Cerebellum (tissue), 4 donors: ENCODE measurements at places on chromosomes 4 and X.
A peak's percentile ranks its signal among the peaks of the same experiment; 100 is the strongest.

DNA sequence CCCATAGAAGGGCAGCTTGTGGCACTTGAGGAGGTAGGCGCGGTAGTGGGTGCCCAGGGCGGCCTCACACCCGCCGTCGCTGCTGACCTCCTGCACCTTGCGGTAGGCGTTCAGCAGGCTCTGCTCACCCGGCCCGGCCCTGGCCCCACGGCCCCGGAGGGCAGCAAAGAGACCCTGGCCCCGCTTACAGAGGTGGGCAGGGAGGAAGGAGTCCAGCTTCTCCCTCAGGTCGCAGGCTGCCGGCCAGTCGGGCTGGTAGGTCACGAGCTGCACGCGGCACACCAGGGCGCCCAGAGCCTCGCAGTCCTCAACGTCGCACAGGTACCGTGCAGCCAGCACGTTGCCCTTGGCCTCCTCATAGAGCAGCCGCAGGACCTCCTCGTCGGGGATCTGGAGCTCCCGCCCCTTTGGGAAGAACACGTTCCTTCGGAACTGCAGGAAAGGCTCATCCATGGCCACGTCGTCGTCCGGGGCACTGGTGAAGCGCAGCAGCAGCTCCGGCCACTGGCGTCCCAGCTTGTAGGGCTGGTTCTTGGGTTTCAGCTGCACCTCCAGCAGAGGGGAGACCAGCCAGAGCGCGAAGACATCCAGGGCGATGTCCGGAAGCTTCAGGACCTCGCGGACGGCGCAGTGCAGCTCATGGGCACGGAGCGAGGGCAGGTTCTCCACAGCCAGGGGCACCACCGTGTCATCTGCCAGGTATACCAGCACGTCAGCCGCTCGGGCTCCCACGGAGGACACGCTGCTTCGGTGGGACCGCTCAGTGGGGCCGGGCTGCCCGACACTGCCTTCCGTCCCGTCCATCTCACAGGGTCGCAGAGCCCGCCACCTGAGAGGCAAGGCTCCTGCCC lies 17.1 kb upstream of the LAS1L start:
- no peak for DNase-seq

GRCh38 chr4:185399466-185399865 lies 2.8 kb downstream of the ANKRD37 start:
- no peak for DNase-seq

GRCh38 chr4:101584306-101584705 lies 206.2 kb upstream of the BANK1 start:
- no peak for DNase-seq

DNA sequence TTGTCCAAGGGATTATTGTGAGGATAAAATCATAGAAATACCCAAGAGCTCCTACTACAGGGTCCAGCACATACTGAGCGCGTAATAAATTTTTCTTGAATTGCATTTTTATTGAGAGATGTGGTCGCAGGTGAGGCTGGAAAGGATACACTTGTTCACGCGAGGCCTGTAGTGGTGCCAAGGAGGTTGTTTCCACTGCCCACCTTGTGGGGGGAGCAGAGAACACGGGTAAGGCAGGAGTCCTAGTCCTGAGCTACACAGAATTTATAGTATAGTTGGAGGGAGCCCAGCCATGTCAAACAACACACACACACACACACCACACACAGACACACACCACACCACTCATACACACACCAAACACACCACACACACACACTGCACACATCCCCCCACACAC lies 31.8 kb upstream of the CYP4V2 start:
- no peak for DNase-seq

DNA sequence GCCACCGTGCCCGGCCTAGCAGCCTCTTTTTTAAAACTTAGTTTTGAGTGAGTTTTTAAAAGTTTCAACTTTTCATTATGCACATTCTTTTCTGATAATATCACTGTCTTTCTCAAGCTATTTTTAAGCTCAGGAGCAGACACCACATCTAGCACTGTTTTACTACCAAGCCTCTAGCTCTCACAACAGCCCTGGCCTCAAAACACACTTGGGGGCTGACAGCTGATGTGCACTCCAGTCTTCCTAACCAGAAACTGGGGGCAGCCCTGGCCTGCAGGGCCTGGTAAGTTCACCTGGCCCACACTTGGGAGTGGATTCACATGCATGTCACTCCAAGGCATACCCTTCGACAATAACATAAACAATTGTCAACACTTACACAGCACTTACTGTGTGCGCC lies 34.0 kb downstream of the CENPU start:
- DNase-seq: no peak

DNA sequence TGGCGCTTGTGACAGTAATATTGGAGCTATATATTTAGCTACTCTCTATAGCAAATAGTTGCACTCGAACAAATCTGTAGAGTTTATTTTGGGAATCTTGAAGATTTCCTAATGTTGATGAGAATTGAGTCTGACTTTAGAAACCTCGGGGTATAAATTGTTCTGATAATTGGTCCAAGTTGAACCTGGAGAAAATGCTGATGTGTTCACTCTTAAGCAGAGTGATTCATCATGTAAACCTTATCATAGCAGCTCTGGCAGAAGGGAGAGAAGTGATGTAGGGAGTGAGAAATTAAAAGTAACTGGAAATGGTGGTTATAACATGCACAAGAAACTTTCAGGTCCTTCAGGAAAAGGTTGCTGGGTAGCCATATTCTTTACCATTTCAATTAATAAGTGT lies 16.4 kb upstream of the SLC4A4 start:
- no peak for DNase-seq

DNA sequence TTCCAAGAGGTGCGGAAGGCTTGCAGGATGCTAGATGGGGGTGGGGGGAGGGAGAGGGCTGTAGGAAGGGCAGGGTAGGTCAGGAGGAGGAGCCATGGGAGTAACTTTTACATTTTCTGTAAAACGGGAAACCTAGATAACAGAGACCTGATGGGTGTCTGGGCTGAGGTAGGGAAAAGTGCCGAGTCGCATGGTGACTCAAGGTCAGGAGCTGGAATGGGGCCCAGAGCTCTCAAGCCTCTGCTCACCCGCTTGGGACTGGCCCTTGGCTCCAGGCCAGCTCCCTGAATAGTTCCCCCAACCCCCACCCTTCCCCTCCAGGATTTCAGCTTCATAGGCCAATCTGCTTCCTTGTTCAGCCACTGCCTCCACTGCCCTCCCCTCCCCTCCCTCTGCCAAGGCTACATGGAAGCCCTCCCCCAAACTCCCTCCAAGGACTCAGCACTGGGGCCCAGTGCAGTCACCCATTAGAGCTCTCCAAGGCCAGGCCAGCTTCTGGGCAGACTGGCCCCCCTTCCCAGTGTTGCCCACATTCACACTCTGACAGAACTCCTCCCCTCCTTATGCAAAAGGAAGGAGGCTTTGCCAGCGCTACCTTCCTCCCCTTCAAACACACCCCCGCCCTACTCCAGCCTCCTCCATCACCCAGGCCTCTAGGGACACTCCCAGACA lies 43.6 kb downstream of the TSC22D3 start:
- no peak for DNase-seq

DNA sequence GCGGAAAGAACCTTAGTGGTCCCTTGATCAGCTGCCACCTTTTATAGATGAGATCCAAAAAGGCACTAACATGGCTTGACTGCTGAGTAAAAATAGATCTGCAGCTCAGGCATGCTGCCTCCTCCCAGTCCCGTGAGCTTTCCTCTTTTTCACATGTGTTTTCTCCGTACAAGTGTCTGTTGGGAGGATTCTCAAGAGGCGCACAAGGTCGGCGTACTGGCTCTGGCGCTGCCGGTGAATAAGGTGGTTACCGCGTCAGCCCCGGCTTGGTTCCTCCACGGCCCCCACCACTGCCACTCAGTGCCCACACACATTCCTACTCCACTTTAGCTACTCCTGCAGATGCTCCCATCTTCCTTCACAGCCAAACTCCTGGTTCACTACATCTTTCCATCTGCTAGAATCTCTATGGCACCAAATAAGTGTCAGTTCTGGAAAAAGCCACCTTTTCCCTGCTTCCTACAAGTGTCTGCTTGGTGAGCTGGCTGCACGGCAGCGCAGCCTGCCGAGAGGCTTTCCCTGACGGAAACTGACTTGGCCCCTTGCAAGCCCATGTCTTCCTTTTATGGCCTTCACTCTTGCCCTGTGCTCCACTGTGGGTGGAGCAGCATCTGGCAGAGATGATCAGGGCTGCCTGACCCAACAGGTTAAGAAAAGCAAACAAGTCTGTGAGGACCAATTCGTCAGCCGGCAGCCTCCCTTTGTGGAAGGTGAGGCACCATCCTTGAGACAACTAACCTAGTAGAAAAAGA lies 99.8 kb downstream of the KLHL8 start:
- no peak for DNase-seq

DNA sequence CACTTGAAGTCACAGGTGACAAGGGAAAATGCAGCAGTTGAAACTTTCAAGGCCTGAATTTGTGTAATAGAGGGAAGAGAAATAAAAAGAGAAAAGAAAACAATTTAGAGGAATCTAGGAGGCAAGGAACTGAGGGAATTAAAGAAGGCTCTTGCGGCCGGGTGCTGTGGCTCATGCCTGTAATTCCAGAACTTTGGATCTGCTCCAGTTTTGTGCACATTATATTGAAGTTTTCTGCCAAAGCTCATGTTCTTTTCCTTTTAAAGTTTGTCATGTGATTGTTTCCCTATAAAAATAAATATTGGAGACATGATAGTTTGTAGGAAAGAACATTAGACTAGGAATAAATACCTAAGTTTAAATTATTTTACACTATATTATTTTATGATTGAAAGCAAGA lies 433.9 kb upstream of the CPEB2 start:
- no peak for DNase-seq

DNA sequence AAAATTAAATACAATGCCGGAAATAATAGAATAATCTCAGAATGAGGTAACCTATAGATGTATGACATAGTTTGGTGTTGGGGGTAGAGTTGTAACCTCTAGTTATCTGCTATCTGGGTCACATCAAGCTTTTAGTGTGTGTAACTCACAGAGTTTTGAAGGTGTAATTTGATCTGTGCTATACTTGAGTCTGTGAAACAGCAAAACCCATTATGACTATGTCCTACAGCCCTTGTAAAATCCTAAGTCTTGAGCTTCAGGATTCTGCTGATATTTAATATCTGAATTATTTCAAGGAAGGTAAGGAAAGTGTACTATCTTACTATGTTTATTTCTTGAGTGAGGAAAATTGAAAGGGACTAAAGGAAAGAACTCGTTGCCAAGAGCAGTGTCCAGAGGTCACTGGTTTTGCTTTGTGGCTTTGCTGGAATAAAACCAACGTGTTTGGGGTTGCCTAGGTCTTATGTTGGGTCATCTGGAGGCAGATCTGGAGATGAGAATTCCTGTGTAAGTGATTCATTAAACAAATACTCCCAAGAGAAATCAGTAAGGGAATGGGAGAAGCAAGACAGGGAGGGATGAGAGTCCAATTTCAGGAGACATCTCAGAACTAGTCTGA lies 107.8 kb upstream of the CBLL2 start:
- no peak for DNase-seq

GRCh38 chr4:39308611-39309010 lies 57.6 kb downstream of the RFC1 start:
- DNase-seq: peak; percentile 20
